ENCODE measurements at places on chromosomes 5 and 9. TPM values are rescaled to one million over a fixed set of nuclear protein-coding genes. Genes with fewer than 3 reads are reported as not detected.

Gene TUSC1
- total RNA-seq = 19.2 TPM

Gene CHSY3
- 21.9 TPM for total RNA-seq

Gene ZNF618
- total RNA-seq = 10.7 TPM

Gene SPATA31A3
- not detected for total RNA-seq

Gene LCN10
- total RNA-seq = not detected
